Stimulated activated naive CD8-positive, alpha-beta T cell treated with anti-CD3 and anti-CD28 coated beads, Interleukin-15, Interleukin-2, amounts not matched to agents 100 U/mL and 50 U/mL, for 24 hours (primary cell): ENCODE measurements at places on chromosomes 7 and 10.

DNA sequence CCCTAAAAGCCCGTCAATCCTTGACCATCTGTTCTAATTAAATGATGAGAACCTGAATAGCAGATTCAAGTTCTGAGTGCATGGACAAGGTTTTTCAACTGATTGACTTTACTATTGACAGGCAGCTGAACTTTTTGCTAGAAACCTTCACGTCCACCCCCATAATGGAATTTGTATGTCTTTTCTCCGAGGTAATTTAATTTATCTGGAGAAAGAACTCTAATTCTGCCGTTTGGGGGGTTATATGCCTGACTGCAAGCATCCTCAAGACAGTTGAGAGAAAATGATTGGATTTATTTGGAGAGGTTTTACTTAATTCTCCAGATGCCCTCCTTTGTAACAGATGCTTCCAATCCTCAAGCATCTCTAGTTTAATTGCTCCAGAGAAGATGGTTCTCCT, 1053.4 kb upstream of the AUTS2 start:
- no peak for DNase-seq

GRCh38 chr7:66204822-66205740, at the start of gene TPST1:
TSS of gene TPST1 (plus strand) at chr7:66205334. CDS start at chr7:66240426, 35,092 bp downstream.
- peak; percentile 87 for DNase-seq

DNA sequence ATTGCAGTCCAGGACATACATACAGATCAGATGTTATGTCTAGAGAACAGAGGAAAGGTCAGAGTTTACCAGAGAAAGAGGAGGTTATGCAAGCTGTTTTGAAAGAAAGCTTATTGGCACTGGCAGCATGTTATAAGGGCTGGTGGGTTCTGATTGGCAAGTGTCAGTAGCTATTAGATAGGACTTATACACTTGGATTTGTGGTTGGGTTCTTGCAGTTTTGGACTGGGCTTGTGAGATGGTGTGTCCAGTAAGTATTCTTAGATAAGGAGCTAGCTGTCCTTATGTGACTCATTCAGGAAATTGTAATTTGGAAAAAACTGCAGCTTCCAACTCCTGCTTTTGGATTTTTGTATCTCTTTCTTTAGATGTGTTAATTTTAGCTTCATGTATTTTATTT, 130.7 kb upstream of the NAMPT start:
- no peak for DNase-seq

DNA sequence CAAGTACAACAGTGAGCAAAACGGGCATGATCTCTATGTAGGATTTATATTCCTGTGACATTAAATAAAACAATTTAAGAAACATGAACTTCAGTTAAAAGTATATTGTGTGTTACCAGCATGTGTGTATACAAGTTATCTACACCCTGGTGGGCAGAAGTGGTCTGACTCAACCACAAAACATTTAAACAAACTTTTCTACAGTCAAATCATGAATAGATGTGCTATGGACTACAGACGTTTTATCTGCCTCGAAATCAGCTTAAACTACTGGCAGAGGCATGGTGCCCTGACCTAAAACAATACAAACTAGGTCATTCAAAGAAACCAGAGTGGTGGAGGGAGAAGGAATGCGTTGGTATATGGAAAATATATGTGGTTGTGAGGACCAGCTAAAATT, 3.6 kb downstream of the ARL3 start:
- no peak for DNase-seq

- DNase-seq: no peak
These were observed 80.9 kb downstream of the LRRC4 start for GRCh38 chr7:127950233-127950935.

GRCh38 chr7:30717181-30717580, 34.8 kb upstream of the INMT start:
- DNase-seq: no peak

DNA sequence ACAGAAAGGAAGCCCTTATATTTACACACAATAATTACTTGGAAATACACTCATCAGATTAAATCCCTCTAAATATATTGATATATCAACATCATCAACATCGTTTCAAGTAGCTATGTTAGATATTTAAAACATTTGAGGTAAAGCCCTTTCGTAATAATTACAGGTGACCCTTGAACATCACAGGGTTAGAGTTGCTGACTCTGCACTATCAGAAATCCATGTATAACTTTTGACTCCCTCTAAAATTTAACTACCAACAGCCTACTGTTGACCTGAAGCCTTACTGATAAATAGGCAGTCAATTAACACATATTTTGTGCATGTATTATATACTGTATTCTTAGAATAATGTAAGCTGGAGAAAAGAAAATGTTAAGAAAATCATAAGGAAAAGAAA, 34.6 kb upstream of the LRRN3 start:
- DNase-seq: no peak
